Psoas muscle (tissue), 8 donors: ENCODE measurements at places on chromosomes 3 and 15. TPM values are rescaled to one million over a fixed set of nuclear protein-coding genes. Genes with fewer than 3 reads are reported as not detected.
A peak's percentile ranks its signal among the peaks of the same experiment; 100 is the strongest.

- H3K36me3 ChIP-seq = no peaks in the 10 kb centered on the region
- H3K27ac ChIP-seq = no peak overlapping the region
- no peaks in the 10 kb centered on the region for H3K27me3 ChIP-seq
- H3K4me1 ChIP-seq = peaks cover 14% of the 10 kb centered on the region
- DNase-seq = no peak
Observed at GRCh38 chr3:194496217-194496919, 9.6 kb upstream of the ATP13A3 start.

DNA sequence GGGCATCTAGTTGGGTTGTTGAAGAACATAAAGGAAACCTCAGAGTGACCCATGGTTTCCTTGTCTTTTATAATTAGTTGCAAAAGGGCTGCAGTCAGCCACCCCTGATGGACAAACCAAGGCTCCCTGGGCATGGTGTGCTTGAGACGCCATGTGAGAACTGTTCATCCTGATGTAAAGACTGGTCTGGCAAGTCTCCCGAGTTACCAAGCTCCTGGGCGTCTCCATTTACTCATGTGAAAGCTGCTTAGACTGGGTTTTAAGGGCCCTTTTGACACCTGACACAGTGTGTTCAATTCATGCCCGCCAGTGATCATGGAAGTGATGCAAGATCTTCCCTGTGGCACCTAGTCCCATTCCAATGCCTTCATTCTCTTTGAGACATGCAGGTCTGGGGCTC lies 49.4 kb downstream of the GRK7 start:
- no peaks in the 10 kb centered on the region for H3K36me3 ChIP-seq
- no peak overlapping the region for H3K27ac ChIP-seq
- H3K27me3 ChIP-seq = peaks cover 2% of the 10 kb centered on the region

- H3K27ac ChIP-seq = no peak overlapping the region
- DNase-seq = no peak
- no peaks in the 10 kb centered on the region for H3K36me3 ChIP-seq
- H3K27me3 ChIP-seq = no peaks in the 10 kb centered on the region
- H3K4me3 ChIP-seq = no peak overlapping the region
- no peaks in the 10 kb centered on the region for H3K4me1 ChIP-seq
Observed at GRCh38 chr3:58066842-58067241, 58.6 kb downstream of the FLNB start.

- H3K36me3 ChIP-seq = no peaks in the 10 kb centered on the region
- peak overlapping the region; percentile 97 for H3K4me3 ChIP-seq
- peak overlapping the region; percentile 99 for H3K27ac ChIP-seq
- no peak for DNase-seq
- peaks cover 80% of the 10 kb centered on the region for H3K4me1 ChIP-seq
Observed at GRCh38 chr3:16886303-16886683, 1.5 kb downstream of the PLCL2 start.

PRSS50 gene
- polyA plus RNA-seq = 0.07 TPM

- H3K27me3 ChIP-seq = no peaks in the 10 kb centered on the region
- no peaks in the 10 kb centered on the region for H3K4me1 ChIP-seq
- no peak overlapping the region for H3K4me3 ChIP-seq
- no peak overlapping the region for H3K27ac ChIP-seq
- peak; percentile 75 for DNase-seq
Observed at GRCh38 chr3:193894121-193894863, 241.7 kb upstream of the HES1 start.

GRCh38 chr3:37526511-37526910 lies 335.2 kb upstream of the CTDSPL start:
- H3K27ac ChIP-seq = peak overlapping the region; percentile 80
- peaks cover 21% of the 10 kb centered on the region for H3K4me1 ChIP-seq
- no peaks in the 10 kb centered on the region for H3K36me3 ChIP-seq
- H3K27me3 ChIP-seq = no peaks in the 10 kb centered on the region
- H3K4me3 ChIP-seq = no peak overlapping the region
- DNase-seq = peak; percentile 91

EFCC1 gene
- polyA plus RNA-seq = 0.68 TPM

DNA sequence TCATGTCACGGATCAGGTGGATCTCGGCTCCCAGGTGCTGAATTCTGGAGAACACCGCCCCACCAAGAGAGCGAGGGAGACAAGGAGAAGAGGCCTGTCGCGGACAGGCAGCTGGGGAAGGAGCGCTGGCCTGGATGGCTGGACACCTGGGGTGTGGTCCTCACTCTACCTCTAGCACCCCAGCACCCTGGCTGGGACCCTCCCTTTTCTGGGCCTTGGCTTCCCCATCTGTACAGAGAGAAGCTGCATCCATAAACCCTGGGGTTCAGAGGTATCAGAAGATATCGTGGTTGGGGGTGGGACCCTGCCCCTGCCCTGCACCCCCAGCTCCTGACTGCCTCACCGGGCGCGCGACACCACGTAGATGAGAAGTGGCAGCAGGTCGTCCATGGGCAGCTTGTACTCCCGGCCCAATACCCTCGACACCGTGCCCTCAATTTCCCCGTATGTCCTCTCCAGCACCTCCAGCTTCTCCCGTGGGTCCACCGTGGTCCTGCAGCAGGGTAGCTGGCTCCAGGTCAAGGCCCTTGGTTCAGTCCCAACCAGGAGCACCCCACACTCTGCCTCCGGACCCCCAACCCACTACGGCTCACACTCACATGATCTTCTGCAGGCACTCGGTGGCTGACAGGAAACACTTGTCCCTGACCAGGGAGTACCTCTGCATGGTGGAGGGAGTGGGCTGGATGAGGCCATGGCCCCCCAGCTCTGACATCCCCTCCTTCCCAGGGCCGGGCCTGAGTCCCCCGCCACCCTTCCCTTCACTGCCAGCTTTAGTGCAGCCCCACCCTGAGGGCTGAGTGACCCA lies 21.7 kb downstream of the ALS2CL start:
- H3K4me1 ChIP-seq = no peaks in the 10 kb centered on the region
- H3K27me3 ChIP-seq = no peaks in the 10 kb centered on the region
- no peak overlapping the region for H3K27ac ChIP-seq
- H3K4me3 ChIP-seq = no peak overlapping the region

GATA2 gene
- polyA plus RNA-seq = 7.4 TPM
